ENCODE measurements at places on chromosomes 2 and 18.

GRCh38 chr2:13607139-13607538, 890.4 kb downstream of the TRIB2 start:
- no peak for DNase-seq

DNA sequence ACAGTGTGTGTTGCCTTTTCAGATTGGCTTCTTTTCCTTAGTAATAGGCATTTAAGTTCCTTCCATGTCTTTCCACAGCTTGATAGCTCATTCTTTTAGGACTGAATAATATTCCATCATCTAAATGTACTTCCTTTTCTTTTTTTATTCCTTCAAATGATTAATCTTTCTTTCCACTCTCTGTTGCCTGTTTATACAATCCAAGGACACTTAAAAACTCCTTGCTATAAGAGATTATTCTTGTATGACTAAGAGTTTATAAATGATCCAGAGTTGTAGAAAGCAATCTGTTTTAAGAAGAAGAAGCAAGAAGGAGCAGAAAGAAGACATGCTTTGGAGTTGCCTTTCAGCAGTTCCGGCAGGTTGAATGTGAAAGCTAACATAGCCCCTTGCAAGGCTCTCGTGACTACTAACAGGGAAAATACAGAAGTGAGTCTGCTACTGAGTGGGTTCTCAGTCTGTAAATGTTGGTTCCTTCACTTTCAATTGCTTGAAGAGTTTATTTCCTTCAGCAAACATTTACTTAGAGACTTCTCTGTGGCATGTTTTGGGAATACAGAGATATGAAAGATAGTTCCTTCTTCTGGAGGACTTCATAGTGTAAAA, 123.0 kb downstream of the PMAIP1 start:
- no peak for DNase-seq

DNA sequence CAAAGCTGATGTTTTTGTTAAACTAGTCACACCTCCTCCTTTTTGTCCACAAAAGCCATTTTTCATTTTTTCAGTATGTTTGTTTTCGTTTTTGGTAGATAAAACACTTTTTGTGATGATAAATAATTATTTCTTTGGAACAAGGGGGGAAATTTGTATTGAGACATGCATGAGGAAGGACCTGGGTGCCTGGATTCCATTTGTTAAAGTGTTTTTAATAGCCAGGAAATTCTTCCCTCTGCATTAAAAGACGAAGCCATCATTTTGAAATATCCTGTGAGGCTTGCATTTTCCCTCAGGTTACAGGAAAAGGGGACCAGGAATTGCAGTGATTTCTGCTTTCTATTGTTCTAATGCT, 52.1 kb upstream of the CTLA4 start:
- no peak for DNase-seq

DNA sequence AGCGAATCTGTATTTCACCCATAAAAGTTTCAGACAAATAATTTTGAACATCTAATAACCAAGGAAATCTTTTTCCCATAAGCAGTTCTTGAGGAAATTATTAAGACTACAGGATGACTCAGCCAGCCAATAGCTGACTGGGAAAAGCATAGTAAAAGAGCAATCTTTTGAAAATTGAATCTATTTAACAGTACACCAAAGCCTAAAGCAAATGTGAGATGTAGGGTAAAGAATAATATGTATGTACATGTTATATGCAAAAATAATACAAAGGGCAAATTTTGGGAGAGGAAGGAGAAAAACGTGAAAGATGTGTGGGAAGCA, 12.6 kb upstream of the KDSR start:
- DNase-seq = no peak

DNA sequence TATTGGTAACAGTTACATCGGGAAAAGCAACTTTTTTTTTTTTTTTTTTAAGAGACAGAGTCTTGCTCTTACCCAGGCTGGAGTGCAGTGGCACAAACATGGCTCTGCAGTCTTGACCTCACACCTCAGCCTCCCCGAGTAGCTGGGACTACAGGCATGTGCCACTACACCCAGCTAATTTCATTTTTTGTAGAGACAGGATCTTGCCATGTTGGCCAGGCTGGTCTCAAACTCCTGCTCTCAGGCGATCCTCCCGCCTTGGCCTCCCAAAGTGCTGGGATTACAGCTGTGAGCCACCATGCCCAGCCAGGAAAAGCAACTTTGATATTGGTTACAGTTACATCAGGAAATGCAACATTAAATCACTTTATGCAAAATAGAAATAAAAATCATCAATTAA, 4.6 kb downstream of the ITGB1BP1 start:
- DNase-seq = no peak

GRCh38 chr2:231720987-231721966, 13.0 kb downstream of the PTMA start:
- no peak for DNase-seq

- no peak for DNase-seq
These were observed 793.0 kb upstream of the ACVR2A start for GRCh38 chr2:147051814-147052213.

DNA sequence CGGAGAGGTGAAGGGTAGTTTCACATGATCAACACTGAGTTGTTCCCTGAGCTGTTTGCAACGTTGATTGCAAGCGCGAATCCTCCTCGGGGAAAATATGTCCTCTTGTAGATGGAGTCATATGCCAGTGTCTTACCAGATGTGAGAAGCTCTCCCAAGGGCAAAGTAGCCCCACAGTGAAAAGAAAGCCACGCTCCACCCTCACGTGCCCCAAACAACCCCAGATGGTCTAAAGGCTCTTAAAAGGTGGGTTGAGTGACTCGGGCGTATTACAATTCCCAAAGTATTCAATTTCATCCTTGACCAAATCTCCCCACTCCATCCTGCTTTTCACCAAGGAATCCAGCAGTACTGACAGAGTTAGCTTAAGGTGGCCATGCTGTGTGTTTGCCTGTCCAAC, 332.1 kb upstream of the SOX11 start:
- no peak for DNase-seq

DNA sequence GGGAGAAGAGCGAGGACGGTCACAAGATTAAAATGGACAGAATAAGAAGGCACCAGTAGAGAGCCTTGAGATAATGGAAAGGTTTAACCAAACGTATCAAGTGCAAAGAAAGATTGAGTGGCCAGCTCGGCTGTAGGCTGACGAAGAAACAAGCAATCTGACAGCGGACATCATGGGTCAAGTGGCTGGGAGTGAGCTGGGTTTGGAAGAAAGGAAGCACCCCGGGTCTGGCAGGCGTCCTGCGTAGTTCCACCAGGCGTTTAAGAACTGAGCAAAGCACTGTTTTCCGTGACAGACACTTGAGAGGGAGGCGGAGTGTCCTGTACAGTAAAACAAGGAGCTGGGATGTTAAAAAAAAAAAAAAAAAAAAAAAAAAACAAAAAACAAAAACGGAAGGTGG, 27.1 kb downstream of the DAPL1 start:
- DNase-seq = no peak

DNA sequence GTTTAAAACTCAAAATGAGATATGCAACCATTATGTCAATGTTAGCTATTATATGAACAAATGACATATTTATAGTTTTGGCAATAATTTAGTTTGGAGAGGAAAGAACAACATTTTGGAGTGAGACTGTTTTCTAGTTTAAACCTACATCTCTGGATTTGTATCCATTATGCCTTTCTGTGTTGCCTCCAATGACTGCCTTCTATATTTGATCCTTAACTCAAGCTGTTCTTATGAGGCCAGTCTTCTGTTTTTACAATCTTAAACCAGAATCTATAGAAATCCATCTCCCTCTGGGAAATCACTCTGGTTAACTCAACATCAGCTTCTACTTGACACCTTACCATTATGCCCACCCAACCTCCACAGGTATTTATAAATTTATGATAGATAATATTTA, 67.5 kb downstream of the ZNF385B start:
- no peak for DNase-seq

- no peak for DNase-seq
These were observed 35.1 kb upstream of the SLC14A1 start for GRCh38 chr18:45688833-45689232.

DNA sequence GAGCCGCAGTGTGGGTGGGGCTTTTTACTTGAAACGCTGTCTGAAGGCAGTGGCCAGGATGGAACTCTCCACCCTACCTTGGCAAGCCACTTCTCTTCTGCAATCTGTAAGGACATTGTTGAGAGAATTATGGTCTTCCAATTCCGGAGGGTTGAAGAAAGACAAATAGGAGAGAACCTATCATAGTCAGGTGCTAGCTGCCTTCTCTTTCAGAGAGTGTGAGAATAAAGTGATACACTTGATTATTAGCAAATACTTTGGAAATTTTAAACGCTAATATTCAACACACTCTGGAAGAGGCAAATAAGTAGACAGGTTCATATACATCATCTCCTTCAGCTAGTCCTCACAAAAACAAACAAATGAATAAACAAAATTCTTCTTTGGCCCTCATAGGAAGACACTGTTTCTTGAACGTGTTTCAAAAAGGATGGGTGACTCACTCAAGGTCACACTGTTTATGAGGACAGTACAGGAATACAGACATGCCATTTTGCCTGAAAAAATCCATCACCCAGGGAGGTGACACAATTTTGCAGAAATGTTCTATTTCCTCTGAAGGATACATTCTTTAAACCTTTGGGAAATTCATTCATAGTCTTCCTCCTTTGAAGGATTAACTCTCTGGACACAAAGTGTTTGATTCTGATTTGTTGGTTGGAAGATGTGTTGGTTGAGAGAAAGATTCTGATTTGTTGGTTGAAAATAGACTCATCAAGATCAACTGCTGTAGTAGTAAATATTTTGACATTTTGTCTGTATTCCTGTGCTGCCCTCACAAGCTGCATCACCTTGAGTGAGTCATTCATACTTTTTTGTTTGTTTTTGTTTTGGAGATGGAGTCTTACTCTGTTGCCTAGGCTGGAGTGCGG, 2.2 kb upstream of the IL1RN start:
- DNase-seq = no peak

GRCh38 chr2:23399674-23400261, 14.8 kb downstream of the KLHL29 start:
- no peak for DNase-seq

DNA sequence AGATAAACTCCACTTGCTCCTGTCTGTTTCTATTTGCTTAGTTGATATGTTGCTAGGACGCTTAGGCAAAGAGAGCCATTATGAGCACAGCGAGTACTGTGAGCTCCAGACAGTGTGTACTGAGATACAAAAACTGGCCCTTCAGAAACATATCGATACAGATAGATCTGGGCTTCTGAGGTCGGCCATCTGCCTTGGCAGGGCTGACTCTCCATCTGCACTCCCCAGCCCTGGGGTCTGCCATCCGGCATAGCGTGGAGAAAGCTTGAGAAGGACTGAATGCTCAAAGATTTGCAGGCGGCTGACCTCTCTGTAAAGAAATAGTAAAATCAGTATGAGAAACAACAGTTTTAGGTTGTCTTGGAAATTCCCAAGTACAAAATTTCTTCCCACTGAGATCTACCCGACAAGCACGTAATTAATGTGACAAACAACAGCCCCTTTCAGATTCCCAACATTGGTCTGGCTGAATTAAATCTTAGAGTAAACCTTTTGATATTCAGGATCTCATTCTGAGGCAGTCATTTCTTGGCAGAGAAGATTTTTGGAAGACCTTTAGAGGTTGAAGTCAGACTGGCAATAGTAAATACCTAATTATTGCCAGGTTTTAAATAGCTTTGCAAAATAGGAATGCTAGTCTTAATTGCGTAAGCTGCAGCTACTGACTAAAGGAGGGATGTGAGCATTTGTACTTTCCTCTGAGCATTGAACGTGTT, 127.4 kb downstream of the CHST9 start:
- DNase-seq = no peak

GRCh38 chr18:44898498-44898897, 217.8 kb downstream of the SETBP1 start:
- DNase-seq = no peak

DNA sequence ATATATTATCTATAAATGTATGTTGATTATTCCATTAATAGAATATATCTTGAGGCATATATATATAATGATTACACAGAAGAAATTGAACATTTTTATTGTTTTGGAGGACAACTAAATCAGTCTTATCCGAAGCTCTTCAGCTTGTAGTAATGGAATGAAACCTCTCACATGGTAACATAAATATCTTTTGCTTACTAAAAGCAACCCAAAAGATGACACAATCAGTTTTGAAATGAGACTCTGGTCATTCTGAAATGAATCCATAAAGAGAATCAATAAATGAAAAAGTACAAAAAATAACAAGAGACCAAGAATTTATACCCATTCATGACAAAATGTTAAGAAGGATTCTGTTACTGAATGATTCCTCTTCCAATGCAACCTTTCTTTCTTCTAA, 110.2 kb downstream of the FIGN start:
- no peak for DNase-seq

DNA sequence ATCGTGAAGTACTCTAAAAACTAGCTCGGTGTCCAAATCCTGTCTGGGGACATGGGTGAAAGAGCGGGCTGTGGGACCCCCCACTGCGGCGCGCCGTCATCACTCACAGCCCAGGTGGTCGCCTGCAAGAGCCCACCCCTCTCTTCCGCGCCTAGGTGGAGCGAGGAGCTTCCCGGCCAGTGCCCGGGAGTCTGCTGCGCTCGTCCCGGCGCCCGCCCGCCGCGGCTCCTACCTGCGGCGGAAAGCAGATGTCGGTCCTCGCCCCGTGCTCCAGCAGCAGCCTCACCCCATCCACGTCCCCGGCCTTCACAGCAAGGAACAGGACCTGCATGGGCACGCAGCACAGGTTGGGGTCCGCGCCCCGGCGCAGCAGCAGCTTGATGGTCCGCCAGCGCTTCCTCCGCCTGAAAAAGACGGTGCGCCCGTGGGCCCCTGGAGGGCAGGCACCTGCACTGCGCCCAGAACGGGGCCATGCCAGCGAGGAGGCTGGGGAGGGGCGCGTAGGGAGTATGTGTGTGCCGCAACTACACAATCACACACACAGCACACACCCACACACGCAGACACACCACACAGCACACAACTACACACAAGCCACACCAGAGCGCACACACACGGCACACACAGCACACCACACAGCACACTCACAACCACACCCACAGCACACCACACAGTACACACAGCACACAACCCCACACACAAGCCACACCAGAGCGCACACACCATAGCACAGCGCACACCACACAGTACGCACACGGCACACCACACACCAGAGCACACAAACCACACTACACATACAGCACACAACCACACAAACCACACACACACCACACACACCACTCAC, 37.4 kb downstream of the ANKMY1 start:
- no peak for DNase-seq

Measured in K562 (cell line).